ENCODE measurements at places on chromosomes 4 and X. TPM values are rescaled to one million over a fixed set of nuclear protein-coding genes. Genes with fewer than 3 reads are reported as not detected.

DNA sequence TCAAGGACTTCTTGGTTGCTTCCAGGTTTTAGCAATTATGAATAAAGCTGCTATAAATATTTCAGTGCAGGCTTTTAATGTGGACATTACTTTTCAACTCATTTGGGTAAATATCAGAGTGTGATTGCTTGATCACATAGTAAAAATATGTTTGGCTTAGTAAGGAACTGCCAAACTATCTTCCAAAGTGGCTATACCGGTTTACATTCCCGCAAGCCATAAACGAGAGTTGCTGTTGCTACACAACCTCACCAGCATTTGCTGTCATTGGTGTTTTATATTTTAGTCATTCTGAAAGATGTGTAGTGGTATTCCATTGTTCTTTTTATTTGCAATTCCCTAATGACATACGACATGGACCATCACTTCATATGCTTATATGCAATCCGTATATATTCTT lies 30.9 kb upstream of the SPOCK3 start:
- no peaks in the 10 kb centered on the region for H3K27me3 ChIP-seq
- no peak overlapping the region for H3K4me3 ChIP-seq
- no peaks in the 10 kb centered on the region for H3K4me1 ChIP-seq
- no peak overlapping the region for H3K27ac ChIP-seq

- H3K36me3 ChIP-seq, result no peaks in the 10 kb centered on the region
- H3K27me3 ChIP-seq, result no peaks in the 10 kb centered on the region
- H3K4me3 ChIP-seq, result no peak overlapping the region
- DNase-seq, result no peak
- H3K27ac ChIP-seq, result no peak overlapping the region
These were observed 167.0 kb downstream of the AASDH start for GRCh38 chr4:56220261-56220660.

DNA sequence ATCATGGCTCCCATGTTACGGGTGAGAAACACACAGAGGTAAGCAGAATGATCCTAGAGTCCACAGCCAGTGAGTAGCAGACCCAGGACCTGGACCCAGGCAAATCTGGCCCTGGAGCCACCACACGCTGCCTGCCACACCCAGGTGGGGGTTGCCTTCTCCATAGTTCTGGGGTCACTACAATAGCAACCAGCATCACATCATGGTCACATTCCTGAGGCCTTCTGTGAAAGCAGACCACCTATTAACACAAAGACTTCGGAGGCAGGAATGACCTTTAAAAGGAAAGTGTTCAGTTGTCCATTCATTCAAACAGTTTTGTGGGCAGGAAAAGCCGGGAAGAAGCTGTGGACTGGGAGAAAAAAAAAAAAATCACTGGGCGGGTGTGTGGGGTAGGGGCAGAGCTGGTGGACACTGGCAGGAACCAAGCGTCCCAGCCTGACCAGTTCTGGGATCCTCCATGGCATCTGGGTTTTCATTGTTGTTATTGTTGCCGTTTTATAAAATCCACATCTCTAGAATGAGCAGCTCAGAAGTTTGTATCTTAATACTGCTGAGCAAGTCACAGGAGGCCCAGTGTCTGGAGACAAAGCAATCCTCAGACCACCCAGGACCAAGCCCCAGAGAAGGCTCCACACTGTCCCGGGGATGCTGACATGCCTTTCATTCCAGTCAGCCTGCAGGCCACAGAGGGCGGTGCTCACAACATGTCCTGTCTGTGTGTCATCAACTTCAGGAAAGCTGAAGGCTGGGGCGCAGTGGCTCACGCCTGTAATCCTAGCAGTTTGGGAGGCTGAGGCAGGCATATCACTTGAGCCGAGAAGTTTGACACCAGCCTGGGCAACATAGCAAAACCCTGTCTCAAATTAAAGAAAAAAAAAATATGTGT lies 67.0 kb downstream of the SEL1L3 start:
- no peaks in the 10 kb centered on the region for H3K27me3 ChIP-seq
- H3K36me3 ChIP-seq, result no peaks in the 10 kb centered on the region
- H3K4me1 ChIP-seq, result no peaks in the 10 kb centered on the region

DNA sequence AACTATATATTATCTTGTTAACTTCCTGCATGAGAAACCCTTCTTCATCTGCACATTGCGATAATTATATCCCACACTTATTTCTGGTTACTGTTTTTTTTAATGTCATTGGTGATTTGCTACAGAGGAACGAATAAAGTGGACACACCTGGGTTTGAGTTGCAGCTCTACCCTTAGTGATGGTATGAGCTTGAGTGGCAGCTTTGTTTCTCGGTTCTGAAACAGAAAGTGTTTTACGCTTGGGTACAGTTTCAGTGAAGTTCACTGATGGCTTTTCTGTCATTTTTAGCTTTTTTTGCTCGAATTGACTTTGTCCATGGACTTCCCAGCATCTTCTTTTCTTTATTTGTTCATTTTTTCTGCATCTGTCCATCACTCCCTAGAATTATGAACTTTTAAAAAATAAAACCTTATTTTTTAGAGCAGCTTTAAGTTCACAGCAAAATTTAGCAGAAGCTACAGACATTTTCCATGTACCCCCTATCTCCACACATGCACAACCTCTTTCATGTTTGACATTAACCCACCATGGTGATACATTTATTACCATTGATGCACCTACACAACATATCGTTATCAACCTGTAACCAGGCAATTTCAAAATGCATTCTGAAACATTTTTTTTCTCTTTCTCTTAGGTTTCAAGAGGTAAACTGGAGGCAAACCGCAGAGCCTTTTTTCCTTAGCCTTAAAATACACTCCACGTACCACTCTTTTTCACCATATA lies 1041.6 kb upstream of the PRKX start:
- H3K36me3 ChIP-seq, result no peaks in the 10 kb centered on the region
- no peaks in the 10 kb centered on the region for H3K27me3 ChIP-seq
- DNase-seq, result no peak
- H3K4me3 ChIP-seq, result no peak overlapping the region

PPP2R2C gene
- 2.8 TPM for total RNA-seq

GRCh38 chrX:46792810-46793188 lies 33.9 kb upstream of the SLC9A7 start:
- DNase-seq, result no peak
- no peaks in the 10 kb centered on the region for H3K27me3 ChIP-seq
- H3K4me3 ChIP-seq, result no peak overlapping the region
- H3K4me1 ChIP-seq, result peaks cover 2% of the 10 kb centered on the region

GRCh38 chrX:7109049-7109531 lies 38.4 kb upstream of the STS start:
- no peak for DNase-seq
- H3K27me3 ChIP-seq, result no peaks in the 10 kb centered on the region
- H3K4me1 ChIP-seq, result no peaks in the 10 kb centered on the region
- H3K4me3 ChIP-seq, result no peak overlapping the region
- H3K27ac ChIP-seq, result no peak overlapping the region

- no peaks in the 10 kb centered on the region for H3K4me1 ChIP-seq
- no peak overlapping the region for H3K27ac ChIP-seq
- H3K36me3 ChIP-seq, result no peaks in the 10 kb centered on the region
- no peaks in the 10 kb centered on the region for H3K27me3 ChIP-seq
- no peak overlapping the region for H3K4me3 ChIP-seq
These were observed 123.6 kb downstream of the PDHA2 start for GRCh38 chr4:95963456-95963855.

DNA sequence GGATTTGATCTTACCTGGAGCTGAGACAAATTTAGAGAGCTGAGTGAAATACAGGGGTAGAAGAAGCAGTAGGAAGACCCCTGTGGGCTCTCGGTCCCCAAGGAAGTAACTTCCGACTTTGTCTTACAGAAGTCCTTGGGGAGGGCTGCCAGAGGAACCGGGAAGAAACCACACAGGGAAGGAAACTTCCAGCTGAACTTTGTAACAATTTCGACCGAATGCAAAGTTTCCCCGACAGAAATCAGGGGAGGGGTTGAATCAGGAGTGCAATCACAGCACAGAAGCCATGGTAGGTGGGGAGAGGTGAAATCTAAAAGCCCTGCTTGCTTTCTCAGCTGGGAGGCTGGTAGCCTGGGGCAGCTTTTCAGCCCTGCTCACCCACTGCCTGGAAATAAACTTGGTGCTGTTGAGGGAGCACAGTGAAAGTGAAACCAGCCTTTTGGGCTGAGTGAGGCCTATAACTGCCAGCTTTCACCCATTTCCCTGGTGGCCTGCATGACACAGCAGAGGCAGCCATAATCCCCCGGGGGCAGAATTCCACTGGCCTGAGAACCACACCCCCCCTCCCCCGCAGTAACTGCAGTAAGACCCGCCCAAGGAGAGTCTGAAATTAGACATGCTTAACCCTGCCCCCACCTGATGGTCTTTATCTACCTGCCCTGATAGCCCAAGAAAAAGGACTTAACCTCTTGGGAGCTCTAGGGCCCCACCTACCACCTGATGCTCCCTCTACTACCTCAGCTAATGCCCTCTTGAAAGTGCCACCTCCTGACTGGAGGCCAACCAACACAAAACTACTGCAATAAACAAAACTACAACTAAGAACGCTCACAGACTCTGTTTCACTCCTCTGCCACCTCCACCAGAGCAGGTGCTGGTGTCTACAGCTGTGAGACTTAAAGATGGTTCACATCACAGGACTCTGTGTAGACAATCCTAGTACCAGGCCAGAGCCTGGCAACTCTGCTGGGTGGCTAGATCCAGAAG lies 248.2 kb downstream of the PARM1 start:
- H3K27me3 ChIP-seq, result no peaks in the 10 kb centered on the region
- H3K27ac ChIP-seq, result no peak overlapping the region
- no peaks in the 10 kb centered on the region for H3K36me3 ChIP-seq
- DNase-seq, result no peak
- no peaks in the 10 kb centered on the region for H3K4me1 ChIP-seq
- no peak overlapping the region for H3K4me3 ChIP-seq

- H3K27ac ChIP-seq, result no peak overlapping the region
- DNase-seq, result no peak
- H3K4me1 ChIP-seq, result no peaks in the 10 kb centered on the region
- peaks cover 5% of the 10 kb centered on the region for H3K36me3 ChIP-seq
- H3K27me3 ChIP-seq, result no peaks in the 10 kb centered on the region
These were observed 51.0 kb downstream of the DHX15 start for GRCh38 chr4:24533364-24533763.

UGT2B10 gene
- not detected for total RNA-seq

DNA sequence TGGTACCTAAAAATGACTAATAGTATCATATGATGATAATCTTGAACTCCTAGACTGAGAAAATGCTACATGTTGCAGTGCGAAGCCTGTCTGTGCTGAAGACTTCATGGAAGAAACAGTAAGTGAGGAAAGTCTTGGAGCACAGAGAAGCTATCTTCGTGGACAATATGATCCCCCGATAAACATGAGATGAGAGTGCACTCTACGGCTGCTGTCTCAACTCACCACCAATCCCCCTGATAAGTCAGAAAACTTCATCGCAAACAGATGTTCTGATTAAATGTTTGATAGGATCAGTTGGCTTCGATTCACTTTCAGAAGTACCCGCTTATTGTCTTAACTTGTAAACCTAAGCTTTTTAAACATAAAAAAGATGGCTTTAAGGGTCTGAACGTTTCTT lies 130.2 kb downstream of the ELOVL6 start:
- H3K4me1 ChIP-seq, result no peaks in the 10 kb centered on the region
- H3K27me3 ChIP-seq, result no peaks in the 10 kb centered on the region
- no peak overlapping the region for H3K4me3 ChIP-seq
- H3K27ac ChIP-seq, result no peak overlapping the region
- DNase-seq, result no peak
- no peaks in the 10 kb centered on the region for H3K36me3 ChIP-seq

- no peaks in the 10 kb centered on the region for H3K36me3 ChIP-seq
- no peaks in the 10 kb centered on the region for H3K27me3 ChIP-seq
- no peak overlapping the region for H3K27ac ChIP-seq
- no peak overlapping the region for H3K4me3 ChIP-seq
- no peaks in the 10 kb centered on the region for H3K4me1 ChIP-seq
These were observed 31.9 kb downstream of the HTR2C start for GRCh38 chrX:114615765-114616164.

ZNF674 gene
- 6.1 TPM for total RNA-seq

Measured in sigmoid colon (tissue), 7 donors.